Osteoblast (primary cell): ENCODE measurements at places on chromosomes 7 and 10.

DNA sequence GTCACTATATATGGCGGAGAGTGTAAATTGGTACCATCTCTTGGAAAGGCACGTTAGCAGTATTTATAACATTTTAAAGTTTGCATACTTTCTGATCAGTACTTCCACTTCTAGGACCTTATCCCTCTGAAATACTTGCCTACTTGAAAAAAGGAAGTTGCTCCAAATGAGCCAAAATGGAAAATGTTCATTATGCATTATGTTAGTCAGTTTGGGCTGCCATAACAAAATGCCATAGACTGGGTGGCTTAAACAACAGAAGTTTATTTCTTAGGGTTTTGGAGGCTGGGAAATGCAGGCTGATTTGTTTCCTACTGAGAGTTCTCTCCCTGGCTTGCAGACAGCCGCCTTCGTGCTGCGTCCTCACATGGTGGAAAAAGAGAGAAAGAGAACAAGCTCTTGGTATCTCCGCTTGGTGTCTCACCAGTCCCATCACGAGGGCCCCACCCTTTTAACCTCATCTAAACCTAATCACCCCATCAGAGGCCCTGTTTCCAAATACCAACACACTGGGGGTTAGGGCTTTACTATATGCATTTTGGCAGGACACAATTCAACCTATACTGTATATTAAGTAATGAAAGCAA lies 6.9 kb downstream of the SNX10 start:
- H3K4me3 ChIP-seq, result no peak overlapping the region
- no peak for DNase-seq
- no peak overlapping the region for H3K27ac ChIP-seq
- H3K4me1 ChIP-seq, result no peaks in the 10 kb centered on the region
- no peaks in the 10 kb centered on the region for H3K27me3 ChIP-seq

DNA sequence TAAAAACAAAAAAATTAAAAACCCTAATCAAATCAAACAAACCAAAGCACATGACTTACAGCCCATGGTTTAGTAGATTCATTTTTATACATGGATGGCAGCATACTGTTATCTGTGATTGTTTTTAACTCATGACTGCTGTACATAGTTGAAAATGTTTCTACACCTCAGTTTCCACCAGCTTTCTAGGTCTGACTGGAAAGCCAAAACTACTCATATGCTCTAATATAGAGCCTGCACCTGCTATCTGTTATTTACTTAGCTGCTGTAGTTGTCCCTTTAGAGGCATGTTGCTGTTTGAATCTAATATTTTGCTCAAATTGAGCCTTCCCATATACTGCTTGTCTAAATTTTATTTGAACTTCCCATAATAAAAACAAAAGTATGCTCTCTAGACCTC lies 289.9 kb upstream of the LRRN3 start:
- no peak overlapping the region for H3K4me3 ChIP-seq
- H3K27me3 ChIP-seq, result no peaks in the 10 kb centered on the region
- H3K27ac ChIP-seq, result no peak overlapping the region

DNA sequence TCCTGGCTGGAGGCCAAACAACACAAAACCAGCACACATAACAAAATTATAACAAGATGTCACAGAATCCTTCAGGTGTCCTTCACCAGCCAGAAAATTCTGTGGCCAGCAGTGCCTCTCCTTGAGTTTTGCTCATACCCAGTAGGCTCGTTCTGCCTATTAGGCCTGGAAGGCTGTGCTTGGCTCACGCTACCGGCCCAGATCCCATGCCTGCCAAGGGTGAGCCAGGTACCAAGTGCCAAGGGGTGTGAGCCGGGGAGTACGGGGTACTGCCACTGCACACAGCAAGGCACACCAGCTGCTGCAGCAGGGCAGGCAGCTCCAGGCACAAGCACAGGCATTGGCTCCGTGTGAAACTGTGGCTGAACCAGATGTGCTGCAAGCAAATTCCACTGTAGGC lies 1562.0 kb downstream of the REEP3 start:
- no peak overlapping the region for H3K4me3 ChIP-seq
- no peaks in the 10 kb centered on the region for H3K27me3 ChIP-seq
- no peaks in the 10 kb centered on the region for H3K36me3 ChIP-seq

- no peak overlapping the region for H3K27ac ChIP-seq
- H3K4me1 ChIP-seq, result peaks cover 6% of the 10 kb centered on the region
- no peak overlapping the region for H3K4me3 ChIP-seq
- H3K36me3 ChIP-seq, result no peaks in the 10 kb centered on the region
Observed at GRCh38 chr10:43702213-43702935, 53.7 kb upstream of the ZNF32 start.

GRCh38 chr7:24464861-24465260 lies 108.4 kb upstream of the PALS2 start:
- H3K36me3 ChIP-seq, result no peaks in the 10 kb centered on the region
- H3K4me1 ChIP-seq, result no peaks in the 10 kb centered on the region
- no peaks in the 10 kb centered on the region for H3K27me3 ChIP-seq
- no peak overlapping the region for H3K27ac ChIP-seq
- H3K4me3 ChIP-seq, result no peak overlapping the region
- no peak for DNase-seq
